H7 (cell line): ENCODE measurements at places on chromosomes 12 and 14.

GRCh38 chr14:51333901-51334521 lies 94.0 kb downstream of the TMX1 start:
- no peak for DNase-seq

DNA sequence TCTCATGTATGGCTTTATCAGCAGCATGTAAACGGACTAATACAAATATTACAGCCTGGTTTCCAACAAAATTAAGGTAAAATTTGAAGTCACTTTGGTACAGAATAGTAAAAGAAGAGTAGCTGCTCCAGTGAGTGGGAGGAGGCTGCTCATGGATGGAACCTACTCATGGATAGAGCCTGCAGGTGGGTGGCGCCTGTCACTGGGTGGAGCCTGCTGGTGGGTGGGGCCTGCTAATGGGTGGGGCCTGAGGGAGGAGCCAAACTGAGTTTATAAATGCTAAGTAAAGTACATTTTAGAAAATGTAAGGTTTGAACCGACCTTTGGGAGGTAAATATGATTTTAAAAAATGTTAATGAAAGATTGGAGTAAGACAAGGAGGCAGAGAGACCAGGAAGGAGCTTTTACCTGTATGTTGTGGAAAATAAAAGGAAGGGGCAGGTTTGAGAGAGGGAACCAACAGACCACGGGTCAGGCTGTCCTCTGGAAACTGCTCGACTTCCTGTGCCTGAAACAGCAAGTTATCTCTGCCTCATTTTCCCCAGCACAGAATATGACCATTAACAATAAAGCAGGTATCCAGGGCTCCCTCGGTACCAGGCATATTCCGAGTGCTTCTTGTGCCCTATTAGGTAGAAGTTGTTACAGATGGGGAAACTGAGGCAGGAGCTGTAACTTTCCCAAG lies 55.9 kb upstream of the SEL1L start:
- no peak for DNase-seq

- no peak for DNase-seq
Measured at GRCh38 chr12:78970041-78970440, 105.5 kb downstream of the SYT1 start.

GRCh38 chr12:50024805-50025186 lies 498 bp downstream of the RACGAP1 start:
- DNase-seq, result no peak

DNA sequence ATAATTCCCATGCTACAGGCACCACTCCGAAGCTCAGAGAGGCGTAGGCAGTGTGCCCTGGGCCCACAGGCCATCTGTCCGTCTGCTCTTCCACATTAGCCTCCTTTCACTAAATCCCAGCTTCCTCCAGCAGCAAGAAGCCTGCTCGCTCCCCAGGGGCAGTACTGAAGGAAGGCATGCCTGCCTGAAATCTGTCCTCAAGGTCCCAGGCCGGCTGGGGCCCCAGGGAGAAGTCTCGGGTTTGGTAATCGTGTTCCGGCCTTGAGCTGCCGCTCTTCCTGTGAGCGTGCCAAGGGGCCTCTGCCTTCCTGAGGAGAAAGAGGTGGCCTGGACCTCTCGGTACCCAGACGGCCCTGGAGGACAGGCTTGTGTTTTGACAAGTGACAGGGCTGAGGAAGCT lies 15.2 kb upstream of the DLK1 start:
- no peak for DNase-seq

- DNase-seq, result peak; percentile 70
Measured at GRCh38 chr12:111767362-111768158, 827 bp downstream of the ALDH2 start.

- DNase-seq, result no peak
Measured at GRCh38 chr12:28413460-28414109, 223.3 kb downstream of the CCDC91 start.

DNA sequence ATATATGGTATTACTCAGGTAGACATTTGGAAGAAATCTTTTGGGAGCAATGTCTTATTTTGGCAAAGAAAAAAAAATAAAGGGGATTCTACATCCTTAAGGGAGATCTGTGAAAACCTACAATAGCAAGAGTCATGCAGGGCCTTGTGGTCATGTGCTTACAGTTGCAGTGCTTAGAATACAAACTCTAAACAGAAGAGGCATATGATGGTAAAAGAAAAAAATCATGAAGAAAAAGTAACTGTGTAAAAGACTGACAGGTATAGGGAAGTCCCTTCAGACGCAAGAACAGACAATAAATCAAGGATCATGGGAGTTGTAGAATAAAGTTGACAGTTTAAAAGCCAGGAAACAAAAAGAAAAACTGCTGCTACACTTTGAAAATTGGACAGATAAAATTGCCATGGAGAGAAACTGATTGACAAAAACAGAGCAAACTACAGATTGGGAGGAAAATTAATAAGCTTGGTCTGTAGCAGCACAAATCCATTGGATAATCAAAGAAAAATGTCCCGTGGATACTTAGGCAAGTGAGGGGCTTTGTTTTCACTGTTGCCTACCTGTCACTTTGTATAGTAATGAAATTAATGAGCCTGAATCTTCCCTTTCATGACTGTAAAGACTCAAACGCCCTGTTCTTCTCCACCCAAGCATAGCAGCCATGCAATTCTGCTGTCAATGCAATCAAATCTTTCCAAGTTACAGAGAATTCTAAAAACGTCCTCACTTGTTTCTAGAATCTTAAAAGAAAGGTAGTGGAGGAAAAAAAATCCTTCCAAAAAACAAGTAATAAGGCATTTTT lies 402.0 kb downstream of the SYT1 start:
- no peak for DNase-seq

- DNase-seq, result no peak
Measured at GRCh38 chr12:41724216-41724615, 420.5 kb downstream of the GXYLT1 start.

- DNase-seq, result peak; percentile 50
Measured at GRCh38 chr12:65881965-65882413, 57.7 kb downstream of the HMGA2 start.

DNA sequence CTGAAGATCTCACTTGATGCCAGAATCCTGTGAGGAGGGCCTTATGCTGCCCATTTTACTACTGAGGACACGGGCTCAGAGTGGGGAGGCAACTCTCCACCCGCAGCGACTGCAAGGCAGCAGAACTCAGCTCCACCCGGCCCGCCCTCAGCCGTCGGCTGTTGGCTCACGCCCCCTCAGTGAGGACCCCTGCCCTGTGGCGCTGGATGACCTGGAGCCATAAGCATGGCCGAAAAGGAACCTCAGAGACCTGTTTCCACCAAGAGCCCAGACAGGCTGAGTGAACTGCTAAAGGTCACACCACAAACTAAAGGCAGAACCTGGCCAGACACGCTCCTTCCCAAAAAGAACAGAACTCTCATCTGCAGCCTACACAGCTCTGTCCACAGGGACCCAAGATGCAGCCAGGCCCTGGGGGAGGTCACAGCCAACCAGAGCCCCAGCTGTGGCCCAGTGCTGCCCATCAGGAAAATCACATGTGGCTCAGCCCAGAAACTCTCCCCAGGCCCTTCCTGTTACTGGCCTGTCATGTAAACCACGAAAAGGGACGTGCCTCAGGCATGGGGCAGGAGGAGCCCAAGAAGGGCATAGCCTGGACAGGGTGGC lies 32.8 kb downstream of the CCNK start:
- DNase-seq, result no peak

- no peak for DNase-seq
Measured at GRCh38 chr12:80690090-80690489, 17.3 kb upstream of the MYF6 start.

GRCh38 chr14:57071639-57072038 lies 197.1 kb downstream of the EXOC5 start:
- DNase-seq, result no peak

DNA sequence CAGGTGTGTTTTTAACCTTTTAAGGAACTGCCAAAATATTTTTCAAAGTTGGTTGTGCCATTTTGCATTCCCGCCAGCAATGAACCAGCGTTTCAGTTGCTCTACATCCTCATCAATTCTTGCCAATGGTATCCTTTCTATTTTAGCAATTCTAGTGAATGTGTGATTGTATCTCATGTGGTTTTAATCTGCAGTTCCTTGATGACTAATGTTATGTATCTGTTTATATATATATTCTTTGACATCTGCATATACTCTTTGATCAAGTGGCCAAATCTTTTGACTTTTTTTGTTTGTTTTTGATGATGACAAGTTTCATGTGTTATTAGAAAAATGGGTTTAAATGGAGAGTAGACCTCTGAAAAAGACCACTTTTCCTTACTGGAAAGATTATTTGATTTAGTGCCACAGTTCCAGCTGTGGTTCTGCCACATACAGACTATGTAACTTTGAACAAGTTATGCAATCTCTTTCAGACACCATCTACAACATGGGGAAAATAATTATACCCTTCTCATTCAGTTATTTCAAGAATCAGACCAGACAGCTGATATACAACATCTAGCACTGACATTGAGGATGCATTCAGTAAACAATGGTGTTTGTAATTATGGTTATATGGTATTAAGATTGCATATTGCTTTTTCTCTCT lies 146.3 kb upstream of the CNOT2 start:
- DNase-seq, result no peak
